Stimulated activated CD4-positive, alpha-beta T cell treated with anti-CD3 and anti-CD28 coated beads, Interleukin-15, amount 100 ng/mL, for 1 hour (primary cell): ENCODE measurements at places on chromosomes 13 and 19.

DNA sequence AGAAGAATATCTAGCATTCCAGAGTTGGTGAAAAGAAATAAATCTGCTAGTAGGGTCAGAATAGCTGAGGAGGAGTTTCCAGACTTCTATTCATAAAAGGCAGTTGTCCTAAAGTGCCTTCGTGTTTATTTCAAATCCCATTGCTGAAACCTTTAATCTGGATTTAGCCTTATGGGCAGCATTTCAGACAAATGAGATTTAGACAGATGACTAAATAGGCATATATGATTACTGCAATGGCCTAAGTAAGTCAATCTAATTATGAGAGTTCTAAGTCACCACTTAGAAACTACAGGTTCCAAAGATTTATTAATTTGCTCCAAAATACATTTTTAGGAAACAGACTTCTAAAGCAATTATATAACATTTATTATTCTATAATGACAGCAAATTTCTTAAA, 368.7 kb downstream of the LIG4 start:
- DNase-seq, result no peak

GRCh38 chr19:56603829-56604228, 8.7 kb downstream of the ZNF71 start:
- no peak for DNase-seq

GRCh38 chr19:7992575-7992974, 12.9 kb downstream of the ELAVL1 start:
- no peak for DNase-seq

DNA sequence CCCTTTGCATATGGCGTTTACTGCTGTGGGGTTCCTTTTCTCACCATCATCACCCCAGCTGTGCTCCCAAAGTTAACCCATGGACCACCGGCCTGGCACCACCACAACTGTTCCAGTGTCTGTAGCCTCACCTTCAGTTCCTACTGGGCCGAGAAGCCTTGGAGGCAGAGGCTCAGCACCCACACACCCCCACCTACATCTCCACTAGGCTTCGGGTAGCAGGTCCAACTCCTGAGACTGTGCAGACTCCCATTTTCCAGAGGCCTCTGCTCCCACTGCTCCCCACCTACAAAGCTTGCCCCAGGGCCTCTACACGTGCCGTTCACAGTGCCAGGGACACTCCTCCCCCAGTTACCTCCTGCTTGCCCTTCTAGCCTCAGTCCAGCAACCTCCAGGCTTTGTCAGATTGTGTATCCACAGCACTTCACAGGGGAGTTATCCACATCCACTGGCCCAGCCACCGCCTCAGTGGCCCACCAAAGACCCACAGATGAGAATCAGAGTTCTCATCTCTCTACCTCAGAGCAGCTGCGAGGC, 14.1 kb downstream of the SLC27A5 start:
- DNase-seq, result no peak

- DNase-seq, result no peak
Measured at GRCh38 chr13:80584785-80585184, 243.9 kb upstream of the SPRY2 start.

- DNase-seq, result no peak
Measured at GRCh38 chr19:55132453-55133129, 15.2 kb upstream of the PPP1R12C start.
